Stimulated activated CD4-positive, alpha-beta T cell treated with anti-CD3 and anti-CD28 coated beads, Interleukin-15, amount 100 ng/mL, for 1 hour (primary cell): ENCODE measurements at places on chromosomes 4 and X.

DNA sequence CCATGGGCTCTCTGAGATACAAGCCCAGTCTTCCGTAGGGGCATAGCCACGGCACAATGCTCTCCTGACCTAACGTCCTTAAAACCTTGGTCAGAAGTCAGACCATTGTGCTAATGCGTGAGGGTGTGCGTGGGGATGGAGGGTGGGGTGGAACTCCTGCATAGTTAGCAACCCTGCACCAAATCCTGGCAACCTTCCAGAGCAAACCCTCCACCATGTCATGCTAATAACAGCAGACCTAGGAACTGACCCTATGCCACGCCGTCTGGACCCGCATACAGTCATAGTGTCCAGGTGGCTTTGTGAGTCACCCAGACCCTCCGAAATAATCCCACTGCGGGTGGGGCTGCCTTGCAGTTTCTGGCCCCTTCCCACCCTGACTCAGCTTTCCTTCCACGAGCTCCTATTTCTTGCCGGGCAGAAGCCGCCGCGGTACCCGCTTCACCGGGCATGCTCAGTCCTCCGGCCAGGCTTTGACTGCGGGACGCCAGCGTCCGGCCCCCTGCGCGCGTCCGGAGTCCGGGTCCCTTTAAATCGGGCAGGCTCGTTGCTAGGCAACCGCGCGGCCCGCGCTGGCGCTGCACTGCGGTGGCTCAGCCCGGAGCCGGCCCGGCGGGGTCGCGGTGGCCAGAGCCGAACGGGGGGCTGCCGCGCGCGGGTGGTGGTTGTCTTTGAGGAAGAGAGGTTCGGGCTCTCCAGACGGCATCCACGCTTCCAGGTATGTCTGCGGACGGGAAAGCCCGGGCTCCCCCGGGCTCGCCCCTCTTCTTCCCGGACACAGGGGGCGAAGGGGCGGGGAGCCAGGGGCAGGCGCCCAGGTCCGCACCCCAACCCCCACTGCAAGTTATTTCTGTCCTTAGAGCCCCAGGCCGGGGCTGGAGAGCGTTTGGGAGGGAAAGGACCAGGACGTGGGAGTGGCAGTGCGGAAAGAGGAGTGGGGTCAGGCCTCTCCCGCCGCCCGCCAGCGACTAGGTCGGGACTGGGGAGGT, at the start of gene CCDC160:
Gene CCDC160, plus strand, starts transcription at position 557 of the 989 bp plus-strand sequence. CDS start 7,619 bp downstream, outside the sequence.
- DNase-seq: no peak

GRCh38 chr4:180798036-180798577, 1445.1 kb upstream of the TENM3 start:
- no peak for DNase-seq

GRCh38 chr4:168496834-168497233, at the start of gene PALLD:
TSS of gene PALLD (plus strand) at chr4:168497052.
- no peak for DNase-seq

- no peak for DNase-seq
These were observed 243.6 kb upstream of the DKK2 start for GRCh38 chr4:107279733-107280132.

GRCh38 chr4:6942238-6942800, 32.7 kb downstream of the TBC1D14 start:
- no peak for DNase-seq

- no peak for DNase-seq
These were observed 607.5 kb downstream of the PACRGL start for GRCh38 chr4:21307709-21308108.

GRCh38 chr4:38124961-38125360, 164.8 kb downstream of the PTTG2 start:
- no peak for DNase-seq

- DNase-seq: no peak
These were observed 61.1 kb downstream of the DCLK2 start for GRCh38 chr4:150139297-150139865.

DNA sequence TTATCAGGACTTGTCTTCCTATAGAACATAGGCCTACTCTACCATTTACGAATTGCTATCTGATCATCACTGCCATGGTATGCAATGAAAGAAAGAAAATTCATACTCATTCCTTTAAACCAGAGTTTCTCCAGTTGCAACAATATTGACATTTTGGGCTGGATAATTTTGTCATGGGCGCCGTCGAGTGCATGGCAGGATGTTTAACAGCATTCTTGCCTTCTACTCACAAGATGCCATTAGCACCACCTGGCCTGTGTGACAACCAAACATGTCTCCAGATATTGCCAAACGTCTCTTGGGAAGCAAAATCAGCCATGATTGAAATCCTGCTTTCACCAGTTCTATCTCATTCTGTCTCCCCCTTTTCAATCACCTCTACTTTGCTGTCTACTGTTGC, 63.6 kb upstream of the ARHGAP24 start:
- no peak for DNase-seq

DNA sequence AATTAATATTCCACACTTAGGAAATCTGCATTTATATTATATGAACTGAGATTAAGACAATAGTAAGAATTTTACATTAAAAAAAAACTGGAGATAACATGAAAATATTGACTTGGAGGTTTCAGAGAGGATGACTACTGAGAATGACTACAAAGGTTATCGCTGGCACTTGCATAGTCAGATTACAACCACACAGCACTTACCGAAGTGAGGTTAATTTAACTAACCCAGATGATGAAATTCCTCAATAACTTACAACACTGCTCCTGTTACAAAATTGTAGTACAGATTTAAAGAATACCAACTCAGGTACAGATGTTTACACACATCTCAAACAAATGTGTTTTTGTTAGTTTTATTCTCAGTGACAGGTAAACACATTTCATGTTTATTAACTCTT, 283.5 kb downstream of the CAMK2D start:
- no peak for DNase-seq

DNA sequence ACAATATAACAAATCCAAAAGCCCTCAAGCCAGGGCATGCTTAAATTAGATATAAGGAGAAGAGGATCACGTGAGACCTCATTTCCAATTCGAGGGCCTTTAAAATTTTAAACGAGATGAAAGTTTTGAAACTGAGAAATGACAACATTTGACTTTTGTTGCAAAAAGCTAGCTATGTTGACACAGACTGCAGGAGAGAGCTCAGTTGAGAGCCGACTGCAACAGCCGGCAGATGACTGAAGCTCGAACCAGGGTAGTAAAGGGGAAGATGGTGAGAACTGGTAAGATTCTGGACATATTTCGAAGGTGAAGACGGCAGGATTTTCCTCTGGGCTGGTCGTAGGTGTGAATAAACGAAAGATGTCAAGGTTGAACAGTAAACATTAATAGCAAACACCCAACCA, 773 bp downstream of the PRMT9 start:
- DNase-seq: no peak

GRCh38 chrX:41563876-41564275, 116.7 kb downstream of the NYX start:
- DNase-seq: no peak

DNA sequence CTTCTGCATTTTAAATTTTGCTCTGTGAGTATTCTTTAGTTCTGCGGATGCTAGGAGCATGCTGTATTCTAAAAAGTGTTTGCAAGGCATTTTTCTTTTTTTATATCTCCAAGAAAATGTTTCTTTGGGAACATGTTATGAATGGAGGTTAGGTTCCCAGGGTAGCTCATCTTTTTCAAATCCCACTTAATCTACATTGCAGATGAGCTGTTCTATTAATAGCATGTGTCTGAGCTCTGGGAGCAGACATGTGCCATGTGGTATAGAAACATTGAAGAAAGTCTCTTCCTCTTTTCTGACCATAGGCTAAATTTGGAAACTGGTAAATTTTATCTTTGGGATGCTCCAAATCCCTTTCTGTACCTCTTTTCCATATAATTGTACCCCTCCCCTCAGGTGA, 23.2 kb downstream of the DIAPH2 start:
- no peak for DNase-seq

DNA sequence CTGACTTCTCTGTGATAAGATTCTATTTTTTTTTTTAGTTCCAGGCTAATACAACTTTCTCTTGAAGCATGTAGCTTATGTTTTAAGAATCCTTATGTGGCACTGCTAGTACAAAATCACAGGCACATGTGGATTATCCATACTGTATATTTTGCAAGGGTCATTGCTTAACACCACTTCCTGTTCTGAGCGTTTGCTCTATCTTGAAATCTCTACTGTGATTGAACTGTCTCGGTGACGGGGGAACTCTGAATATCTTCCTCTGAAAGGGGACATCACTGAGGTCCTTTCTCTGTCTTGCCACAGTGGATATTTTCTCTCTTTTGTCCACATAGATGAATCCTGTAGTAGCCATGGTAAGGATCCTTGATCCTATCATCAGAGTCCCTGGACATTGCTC, 2.1 kb upstream of the WFS1 start:
- DNase-seq: no peak

- DNase-seq: no peak
These were observed 38.9 kb downstream of the TKTL1 start for GRCh38 chrX:154334496-154334895.

DNA sequence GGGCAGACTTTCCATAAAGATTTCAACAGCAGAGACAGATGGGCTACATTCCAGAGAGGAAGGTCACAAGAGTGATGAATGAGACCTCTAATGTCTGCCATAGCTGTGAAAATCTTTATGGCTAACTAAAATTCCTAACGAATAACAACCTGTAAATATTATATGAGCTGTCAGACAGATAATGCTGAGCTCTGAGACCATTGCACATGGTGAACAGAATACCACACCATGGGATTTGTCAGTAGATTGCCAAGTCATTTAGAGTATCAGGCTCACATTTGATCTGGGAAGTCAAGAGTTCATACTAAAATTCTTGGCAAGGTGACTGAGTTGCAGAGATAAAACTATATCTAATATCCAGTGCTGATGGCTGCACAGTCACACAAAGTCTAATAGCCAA, 259.2 kb upstream of the FTHL17 start:
- no peak for DNase-seq

DNA sequence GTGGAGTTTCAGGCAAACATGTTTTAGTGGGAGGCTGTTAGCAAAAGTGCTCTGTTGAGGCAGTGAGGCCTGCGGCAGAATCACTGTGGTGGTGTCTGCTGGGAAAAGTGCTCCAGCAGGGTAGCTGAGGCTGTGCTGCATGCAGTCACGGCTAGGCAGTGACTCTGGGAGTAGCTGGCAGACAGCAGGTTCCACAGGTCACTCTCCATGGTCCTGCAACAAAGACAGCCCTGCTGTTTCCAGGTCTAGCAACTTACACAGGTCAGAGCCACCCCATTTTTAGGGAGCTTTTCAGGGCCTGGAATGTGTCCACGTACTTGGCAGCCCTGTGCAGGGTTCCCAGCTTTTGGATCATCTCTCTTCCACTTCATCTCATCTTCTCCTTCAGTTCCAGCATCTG, 184.3 kb downstream of the NAA11 start:
- DNase-seq: no peak

DNA sequence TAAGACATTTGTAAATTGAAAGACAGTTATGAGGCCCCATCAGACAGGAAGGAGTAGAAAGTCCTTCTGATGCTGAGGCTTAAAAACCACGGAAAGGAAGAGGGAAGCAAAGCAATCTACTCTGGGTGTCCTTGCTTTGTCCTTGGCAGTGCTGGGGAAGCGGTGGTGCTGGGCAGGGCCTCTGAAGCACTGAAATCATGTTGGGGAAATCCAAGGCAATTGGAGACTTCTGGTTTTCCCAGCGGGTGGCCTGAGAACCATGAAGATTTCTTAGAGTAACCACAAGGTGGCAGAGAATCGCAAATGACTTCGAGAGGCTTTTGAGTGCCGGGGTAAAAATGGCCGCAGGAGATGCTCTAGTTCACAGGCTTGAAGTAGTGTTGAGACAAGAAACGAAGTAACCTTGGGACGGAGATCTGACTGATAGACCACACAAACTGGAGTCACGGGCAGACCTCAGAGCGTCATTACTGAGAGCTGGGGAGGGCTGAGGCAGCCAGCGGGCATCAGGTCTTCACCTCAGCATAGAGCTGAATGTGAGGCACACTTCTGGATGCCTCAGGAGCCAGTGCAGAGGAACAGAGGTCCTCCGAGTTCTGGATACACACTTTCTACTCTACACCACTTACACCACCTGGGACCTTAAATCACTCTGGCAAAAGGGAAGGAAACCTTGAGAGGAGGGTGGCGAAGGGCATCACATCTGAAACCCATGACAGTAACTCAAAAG, 130.7 kb upstream of the GPRIN3 start:
- DNase-seq: peak; percentile 12

DNA sequence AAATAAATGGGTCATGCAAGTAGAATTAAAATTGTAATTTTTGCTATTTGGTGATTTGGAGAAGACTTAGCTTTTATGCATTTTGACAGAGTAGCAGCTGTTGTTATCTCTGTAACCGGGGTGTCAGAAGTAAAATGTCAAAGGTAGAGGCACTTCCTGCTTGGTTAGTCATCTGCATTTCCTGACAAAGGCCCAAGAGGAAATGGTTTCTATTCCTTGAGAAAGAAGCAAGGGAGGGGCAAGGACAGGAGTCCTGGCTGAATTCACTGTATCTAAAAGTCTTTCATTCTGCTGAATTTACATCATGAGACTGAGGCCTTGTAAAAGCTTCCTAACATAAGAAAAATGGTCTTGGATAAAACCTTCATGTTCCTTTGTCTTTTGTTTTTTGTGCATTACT, 550.9 kb upstream of the BOD1L1 start:
- DNase-seq: no peak

DNA sequence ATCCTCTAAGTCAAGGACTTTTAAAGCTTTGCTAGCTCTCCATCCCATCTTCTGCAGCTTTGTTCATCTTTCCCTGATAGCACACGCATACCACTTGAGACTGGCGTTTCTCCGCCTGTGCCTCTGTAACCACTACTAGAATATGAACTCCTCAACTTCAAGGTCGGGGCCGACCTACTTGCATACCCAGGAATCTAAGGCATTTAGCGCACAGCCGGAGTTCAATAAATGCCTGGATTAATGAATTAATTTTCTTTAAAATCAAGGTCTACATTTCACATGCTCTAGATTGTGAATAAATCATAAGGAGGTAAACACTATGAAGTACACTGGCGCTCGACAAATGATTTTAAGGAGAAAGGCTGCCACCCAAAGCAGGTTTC, 89.3 kb downstream of the HNRNPD start:
- DNase-seq: no peak

DNA sequence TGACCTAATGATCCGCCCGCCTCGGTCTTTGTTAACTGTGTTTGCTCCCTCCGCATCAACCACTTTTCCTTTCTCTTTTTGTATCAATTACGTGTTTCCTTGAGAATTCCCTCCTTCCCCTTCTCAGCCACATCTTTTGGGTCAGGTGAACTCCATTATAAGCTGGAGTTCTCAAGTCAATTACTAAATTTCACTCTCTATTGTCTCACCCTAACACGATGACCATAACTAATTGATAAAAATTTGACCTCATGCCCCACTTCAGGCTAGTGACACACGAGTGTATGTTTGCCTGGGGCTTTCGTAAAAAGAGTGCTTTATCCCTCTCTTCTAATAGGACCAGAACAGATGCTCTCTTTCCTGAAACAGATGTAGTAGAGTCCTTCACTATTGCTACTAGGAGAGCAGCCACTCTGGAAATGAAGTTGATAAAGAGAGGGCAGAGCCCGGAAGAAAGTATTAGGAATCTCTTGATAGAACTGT, 403.6 kb upstream of the ANXA10 start:
- DNase-seq: no peak

- no peak for DNase-seq
These were observed 8.0 kb downstream of the CETN2 start for GRCh38 chrX:152822383-152823086.
